ENCODE measurements at places on chromosomes 3 and 15.

DNA sequence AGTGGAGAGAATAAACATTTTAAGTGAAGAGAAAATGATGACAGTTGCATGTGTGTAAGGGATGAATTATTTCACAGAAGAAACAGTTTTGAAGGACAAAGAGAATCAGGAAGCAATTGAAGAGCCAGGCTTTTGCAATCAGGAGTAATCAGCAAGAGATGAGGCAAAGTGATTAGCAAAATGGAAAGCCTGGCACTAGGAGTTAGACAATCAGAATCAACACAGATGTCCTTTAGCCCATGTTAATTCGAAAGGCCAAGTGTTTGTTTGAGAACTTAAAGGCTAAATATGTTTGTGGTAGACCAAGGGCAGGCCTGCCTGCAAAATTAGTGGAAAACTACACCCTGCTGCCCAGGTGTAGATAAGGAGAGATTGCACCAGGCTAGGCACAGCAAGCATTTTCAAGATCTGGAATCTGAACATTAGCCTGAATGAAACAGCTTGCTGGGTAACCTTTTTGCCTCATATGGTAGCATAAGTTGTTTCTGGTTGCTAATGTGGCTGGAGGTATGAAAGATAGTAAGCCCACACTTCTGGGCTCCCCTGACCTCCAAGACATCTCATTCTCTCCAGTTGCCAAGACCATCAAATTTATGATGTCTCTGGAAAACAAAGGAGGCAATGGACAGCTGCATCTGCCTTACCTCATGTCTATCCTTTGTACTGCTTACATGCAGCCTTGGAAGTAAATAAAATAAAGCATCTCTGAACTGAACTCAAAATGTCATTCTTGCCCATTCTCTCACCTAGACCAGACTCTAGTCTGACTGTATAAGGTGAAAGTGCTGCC lies 22.0 kb upstream of the LEKR1 start:
- no peak for DNase-seq

- DNase-seq, result no peak
Observed at GRCh38 chr3:11567516-11568467, 75.9 kb downstream of the VGLL4 start.

- no peak for DNase-seq
Observed at GRCh38 chr15:70437882-70438451, 325.4 kb downstream of the UACA start.

GRCh38 chr3:120057029-120057428 lies 37.2 kb downstream of the GSK3B start:
- no peak for DNase-seq

DNA sequence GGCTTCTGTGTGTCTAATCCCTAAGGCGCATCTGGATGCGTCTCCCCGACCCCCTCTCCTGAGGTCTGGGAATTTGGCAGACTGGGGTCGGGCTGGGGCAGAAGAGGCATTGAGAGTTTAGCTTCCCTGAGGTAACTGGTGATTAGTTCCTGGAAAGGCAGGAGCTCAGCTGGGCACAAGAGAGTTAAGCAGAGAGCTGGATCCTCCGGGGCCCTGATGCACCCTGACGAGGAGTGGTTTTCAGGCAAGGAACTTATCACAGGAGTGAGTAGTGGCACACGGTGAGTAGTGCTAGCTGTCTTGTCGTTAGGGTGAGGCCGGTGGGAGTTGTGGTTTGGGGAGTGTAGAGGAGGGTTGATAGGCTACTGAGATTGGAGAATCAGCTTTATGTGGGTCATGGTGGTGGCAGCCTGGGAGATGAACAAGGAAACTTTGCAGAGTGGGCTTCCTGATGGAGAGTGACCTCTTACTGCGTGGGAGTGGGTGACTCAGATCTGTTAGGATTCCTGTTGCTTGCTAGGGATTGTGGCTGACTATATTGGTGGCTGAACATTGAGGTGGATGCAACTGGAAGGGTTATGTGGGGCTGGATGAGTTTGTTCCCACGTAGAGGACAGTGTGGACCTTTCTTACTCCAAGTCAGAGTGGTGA lies 897 bp downstream of the RAD54L2 start:
- DNase-seq, result no peak

- no peak for DNase-seq
Observed at GRCh38 chr15:79962178-79962577, 8.8 kb downstream of the BCL2A1 start.

DNA sequence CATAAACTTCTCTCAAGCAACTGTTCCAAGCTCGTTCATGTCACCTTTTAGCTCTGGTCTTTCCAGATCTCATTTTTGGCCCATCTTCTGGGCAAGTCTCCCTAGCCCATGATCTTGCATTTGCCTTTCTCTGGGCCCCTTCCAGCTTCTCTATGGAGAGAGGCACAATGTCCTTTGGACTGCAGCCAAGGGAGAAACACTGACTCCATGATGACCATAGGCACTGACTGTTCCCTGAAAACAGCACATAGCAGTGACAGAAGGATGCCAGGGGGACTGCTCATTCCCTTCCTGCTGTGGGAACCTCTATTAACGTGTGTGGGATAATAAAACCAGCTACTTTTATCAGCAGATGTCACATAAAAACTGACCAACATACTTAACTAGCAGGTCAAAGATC lies 60.3 kb downstream of the STRIT1 start:
- no peak for DNase-seq

GRCh38 chr3:111589303-111590142 lies 5.6 kb downstream of the ZBED2 start:
- no peak for DNase-seq

GRCh38 chr3:8220291-8220690 lies 281.3 kb upstream of the LMCD1 start:
- no peak for DNase-seq

DNA sequence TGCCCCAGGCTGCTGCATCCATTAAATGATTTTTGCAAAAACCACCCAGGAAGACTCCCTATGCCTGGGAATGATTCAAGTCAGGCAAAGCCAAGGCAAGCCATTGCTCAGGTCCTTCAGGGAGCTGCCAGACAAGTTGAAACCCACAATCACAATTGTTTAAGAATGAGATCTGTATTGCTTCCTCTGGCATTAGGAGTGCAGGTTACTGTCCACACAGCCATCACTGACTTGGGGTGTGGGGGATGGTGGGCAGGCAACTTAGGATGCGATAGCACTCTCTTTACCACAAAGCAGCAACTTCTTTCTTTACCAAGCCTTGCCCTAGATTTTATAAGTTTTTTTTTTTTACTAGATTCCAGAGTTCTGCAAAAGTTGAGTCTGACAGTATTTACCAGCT lies 15.0 kb upstream of the IL20RB start:
- no peak for DNase-seq

DNA sequence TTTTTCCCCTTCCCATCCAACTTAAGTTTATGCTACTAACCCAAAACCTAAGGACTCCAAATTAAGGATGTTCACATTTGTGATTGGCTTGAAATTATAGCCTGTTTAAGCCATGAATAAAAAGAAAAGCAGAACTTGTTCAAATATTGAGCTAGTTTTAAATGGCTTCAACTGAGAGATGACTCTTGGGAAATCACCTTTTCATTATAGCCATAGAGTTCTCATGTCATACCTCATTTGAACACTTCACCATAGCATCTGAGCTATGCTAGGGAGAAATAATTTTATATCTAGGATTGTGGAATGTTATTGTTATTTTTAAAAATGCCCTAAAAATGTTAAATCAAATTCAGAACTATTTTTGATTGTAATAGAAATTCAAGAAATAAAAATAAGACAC lies 409.2 kb upstream of the RARB start:
- DNase-seq, result no peak

- no peak for DNase-seq
Observed at GRCh38 chr15:63083044-63083443, 38.6 kb upstream of the LACTB start.

GRCh38 chr3:101642441-101642840 lies 34.5 kb downstream of the ZBTB11 start:
- no peak for DNase-seq

- DNase-seq, result no peak
Observed at GRCh38 chr3:188349933-188350332, 196.0 kb downstream of the LPP start.

GRCh38 chr15:80820092-80820491 lies 40.9 kb downstream of the CEMIP start:
- DNase-seq, result no peak

DNA sequence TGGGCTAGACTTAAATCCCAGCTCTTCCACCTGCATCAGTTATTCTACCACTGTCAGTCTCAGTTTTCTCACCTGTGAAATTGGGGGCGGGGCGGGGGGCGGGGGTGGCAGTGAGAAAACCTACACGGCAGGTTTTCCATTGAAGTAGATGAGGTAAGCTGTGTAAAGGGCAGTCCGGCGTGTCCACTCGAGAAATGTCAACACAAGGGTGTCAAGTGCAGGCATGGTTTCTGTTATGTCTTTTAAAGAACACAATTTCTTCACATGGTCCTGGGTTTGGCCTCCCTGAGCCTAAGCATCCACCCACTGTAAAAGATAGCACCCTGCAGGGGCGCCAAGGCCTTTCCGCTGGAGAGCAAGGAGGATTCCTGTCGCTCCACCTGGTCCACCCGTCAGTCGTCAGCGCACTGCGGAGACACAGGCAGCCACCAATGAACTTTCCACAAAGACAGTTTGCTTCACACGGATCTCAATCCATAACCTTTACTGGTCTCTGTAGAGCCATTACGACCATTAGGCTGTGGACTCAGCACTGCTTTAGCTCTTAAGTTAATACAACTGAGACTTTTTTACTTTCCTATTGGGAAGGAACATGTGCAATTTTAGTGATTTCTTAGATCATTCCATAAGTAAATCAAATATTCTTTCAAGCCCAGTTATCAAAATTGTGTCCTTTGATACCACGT lies 99.5 kb upstream of the FOXB1 start:
- no peak for DNase-seq

GRCh38 chr15:70523616-70524015 lies 239.7 kb downstream of the UACA start:
- no peak for DNase-seq

DNA sequence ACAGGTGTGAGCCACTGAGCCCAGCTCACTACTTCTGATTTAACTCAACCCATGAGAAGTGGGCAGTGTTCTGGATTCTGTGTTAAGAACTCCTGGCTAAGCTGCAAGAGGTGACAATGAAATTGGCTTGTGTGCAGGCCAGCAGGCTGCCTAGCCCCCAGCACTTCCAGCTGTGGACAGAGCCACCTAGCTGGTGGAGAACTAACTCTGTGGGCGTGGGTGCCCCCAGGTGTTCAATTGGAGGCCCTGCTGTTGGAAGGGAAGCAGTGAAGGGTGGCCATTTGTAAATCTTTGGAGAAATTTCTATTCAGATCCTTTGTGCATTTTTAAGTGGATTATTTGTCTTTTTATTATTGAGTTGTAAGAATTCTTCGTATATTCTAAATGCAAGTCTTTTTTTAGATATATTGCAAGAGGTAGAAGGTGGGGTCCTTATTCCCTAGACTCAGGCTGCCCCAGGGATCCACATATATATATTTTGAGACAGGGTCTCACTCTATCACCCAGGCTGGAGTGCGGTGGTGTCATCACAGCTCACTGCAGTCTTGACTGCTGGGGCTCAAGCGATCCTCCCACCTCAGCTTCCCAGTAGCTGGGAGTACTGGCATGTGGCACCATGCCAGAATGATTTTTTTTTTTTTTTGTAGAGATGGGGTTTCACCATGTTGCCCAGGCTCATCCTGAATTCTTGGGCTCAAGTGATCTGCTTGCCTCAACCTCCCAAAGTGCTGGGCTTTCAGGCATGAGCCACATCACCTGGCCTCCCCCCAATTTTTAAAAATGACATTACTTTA lies 7.2 kb upstream of the SCAMP5 start:
- DNase-seq, result no peak

GRCh38 chr3:187064210-187065115 lies 74.8 kb downstream of the RPL39L start:
- DNase-seq, result no peak

GRCh38 chr3:174958671-174959328 lies 99.7 kb downstream of the NAALADL2 start:
- no peak for DNase-seq

DNA sequence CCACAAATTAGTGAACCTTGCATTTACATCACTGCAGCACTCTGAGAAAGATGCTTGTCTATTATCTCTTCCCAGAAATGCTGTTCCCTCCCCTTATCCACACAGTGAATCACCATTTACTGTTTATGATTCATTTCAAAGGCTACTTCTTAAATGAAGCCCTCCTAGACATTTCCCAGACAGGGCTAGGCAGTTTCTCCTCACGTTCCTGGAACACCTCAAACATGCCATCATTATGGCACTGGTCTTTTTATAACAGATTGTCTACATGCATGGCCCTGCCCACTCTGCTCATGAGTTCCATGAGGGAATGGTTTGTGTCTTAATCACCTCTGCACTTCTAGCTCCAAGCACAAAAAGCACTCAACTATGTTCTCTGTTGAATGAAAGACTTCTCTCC lies 32.2 kb upstream of the TM2D3 start:
- no peak for DNase-seq

Data from SIG-M5 (cell line).